ENCODE measurements at places on chromosomes 5 and 9. TPM values are rescaled to one million over a fixed set of nuclear protein-coding genes. Genes with fewer than 3 reads are reported as not detected.

GRCh38 chr5:1000329-1000728 is 8.3 kb upstream of the NKD2 start:
- DNase-seq, result no peak

DNA sequence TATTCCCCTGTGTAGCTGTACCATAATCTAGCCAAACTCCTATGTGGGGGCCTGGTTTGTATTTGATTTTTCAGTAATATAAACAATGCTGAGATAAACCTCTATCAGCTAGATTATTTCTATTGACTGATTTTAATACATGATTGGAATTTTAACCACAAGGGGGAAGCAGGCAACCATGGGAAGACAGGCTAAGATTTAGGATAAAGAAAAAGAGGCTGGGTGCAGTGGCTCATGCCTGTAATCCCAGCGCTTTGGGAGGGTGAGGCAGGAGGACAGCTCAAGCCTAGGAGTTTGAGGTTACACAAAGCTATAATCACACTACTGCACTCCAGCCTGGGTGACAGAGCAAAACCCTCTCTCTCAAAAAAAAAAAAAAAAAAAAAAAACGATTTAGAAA is 18.1 kb upstream of the GPX3 start:
- DNase-seq, result peak; percentile 44

- no peak for DNase-seq
Measured at GRCh38 chr5:171168171-171168570, 140.9 kb upstream of the TLX3 start.

- no peak for DNase-seq
Measured at GRCh38 chr5:179008667-179009066, 13.5 kb upstream of the GRM6 start.

- DNase-seq, result no peak
Measured at GRCh38 chr9:4583001-4583400, 79.1 kb upstream of the PLPP6 start.

DNA sequence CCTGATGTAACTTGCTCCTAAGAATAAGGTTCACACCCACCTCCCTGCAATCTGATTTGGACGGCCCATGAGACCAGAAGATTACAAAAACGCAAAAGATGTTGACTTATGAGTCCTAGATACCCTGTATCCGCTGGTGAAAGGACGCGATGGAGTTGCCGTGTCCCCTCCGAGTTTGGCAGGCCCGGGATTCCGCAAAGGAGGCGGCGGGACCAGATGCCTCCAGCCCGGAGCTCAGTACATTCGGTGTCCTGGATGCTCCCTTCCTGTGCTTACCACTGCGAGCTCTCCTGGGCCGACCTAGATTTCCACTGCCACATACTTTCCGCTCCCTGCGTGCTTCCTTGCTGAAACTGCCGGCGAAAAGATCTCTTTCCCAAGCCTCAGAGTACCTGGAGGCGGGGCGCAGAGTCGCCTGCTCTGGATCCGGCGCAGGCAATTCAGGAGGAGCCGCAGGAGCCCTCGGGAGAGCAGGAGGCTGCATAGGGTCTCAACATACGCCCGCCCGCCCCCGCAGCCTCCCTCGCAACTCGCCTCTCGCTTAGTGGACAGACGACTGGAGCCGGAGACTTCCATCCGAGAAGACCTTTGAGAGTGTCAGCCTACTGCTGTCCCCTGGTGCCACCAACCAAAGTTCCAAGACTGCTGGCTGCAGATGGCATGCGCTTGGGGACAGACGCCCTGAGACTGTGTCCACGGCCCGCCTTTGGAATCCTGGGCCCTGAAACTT is 39.8 kb downstream of the ANXA2R start:
- DNase-seq, result no peak

DNA sequence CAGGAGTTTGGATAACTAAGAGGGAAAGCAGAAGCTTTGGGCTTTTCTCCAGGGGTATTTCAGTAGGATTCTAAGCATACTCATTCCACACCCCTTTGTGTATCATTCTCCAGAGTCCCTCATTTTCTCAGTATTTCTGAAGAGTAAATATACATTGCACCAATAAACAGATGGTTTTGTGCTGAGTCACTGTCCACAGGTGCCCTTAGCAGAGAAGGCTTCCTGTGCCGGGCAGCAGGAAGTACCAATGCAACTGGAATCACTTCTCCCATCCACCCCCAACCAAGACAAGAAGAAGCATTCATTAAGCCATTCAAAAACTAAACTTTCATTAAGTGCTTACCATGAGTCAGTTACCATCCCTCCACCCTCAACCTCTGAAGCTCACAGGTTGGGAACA is 3.6 kb upstream of the CCNJL start:
- peak; percentile 95 for DNase-seq

DNA sequence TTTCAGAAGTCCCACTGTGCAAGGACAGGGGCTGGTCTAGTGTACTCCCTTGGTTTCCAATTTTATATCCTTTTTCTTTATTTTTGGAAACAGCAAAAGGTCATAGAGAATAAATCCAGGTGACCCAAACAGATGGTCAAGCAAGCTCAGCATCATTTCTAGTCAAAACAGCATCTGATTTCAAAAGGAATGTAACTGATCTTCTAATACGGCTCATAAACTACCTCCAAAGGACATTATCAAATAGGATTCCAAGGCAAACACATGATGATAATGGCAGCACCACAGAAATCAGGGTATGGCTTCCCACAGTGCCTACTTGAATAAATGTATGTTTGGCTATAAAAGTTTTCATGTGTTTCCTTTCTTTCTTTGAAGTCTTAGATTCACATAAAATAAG is 57.1 kb downstream of the SUSD1 start:
- DNase-seq, result no peak

GRCh38 chr9:94632737-94633136 is 6.6 kb downstream of the FBP1 start:
- no peak for DNase-seq

DNA sequence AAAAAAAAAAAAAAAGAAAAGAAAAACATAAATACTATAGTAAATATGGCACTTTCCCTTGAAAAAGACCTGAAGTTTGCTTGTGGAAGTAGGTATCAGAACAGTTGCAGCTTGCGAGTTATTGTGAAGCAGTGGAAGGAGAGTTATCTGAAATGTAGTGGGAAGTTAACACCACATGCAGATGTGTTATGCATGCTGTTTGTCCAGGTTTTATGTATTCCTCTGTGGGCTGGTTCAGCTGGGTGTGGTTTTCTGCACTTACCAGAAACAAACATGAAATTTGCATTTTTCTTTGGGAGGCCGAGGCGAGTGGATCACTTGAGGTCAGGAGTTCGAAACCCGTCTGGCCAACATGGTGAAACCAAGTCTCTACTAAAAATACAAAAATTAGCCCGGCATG is 42.1 kb upstream of the CTNNA1 start:
- no peak for DNase-seq

DNA sequence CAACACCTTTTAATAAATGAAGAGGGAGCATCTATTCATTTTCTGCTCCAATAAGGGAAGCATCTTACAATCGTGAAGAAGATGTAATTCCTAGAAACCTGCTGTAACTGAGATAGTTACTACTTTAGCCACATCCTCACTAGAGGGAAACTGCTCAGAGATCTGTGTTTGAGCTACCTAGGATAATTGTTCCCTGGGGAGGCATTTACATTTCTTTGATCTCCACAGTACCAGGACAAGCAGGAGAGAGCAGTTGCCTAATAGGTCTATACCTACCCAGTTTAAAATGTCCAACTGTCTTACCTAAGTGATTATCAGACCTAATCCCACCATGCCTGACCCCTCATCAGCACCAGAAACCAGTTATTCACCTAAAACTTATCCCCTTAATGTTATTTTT is 196.9 kb downstream of the TUSC1 start:
- DNase-seq, result no peak

- DNase-seq, result no peak
Measured at GRCh38 chr5:161406880-161407279, 139.6 kb downstream of the GABRB2 start.

- peak; percentile 35 for DNase-seq
Measured at GRCh38 chr9:28073270-28073669, 500.0 kb upstream of the C9orf72 start.

DNA sequence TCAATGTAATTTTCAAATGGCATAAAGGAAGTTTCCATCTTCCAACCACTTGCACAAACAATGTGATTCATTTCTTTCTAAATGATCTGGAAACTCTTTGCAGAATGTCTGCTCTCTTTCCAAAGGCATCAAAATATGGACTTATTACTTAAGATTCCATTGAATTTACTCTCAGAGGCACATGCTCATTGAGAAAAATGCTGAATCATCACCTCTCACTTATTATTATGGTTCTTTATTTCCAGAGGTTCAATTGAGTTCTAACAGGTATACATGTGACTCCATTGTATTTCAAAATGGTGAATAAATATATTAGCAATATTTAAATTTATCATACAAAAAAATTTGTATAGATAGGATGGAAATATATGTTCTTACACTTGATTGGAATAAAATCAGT is 1140.6 kb downstream of the EFNA5 start:
- no peak for DNase-seq

GRCh38 chr9:127943731-127944144 is 6.1 kb upstream of the DPM2 start:
- DNase-seq, result peak; percentile 64

- no peak for DNase-seq
Measured at GRCh38 chr5:2663489-2663888, 88.0 kb downstream of the IRX2 start.

- peak; percentile 42 for DNase-seq
Measured at GRCh38 chr5:1380011-1380817, 35.3 kb upstream of the CLPTM1L start.

The PRELID2 gene
- total RNA-seq, result 7.6 TPM

The BNC2 gene
- 7.4 TPM for total RNA-seq

The FRMPD1 gene
- total RNA-seq, result not detected

The FBLL1 gene
- not detected for total RNA-seq

The CHMP5 gene
- total RNA-seq, result 86.5 TPM

The CAVIN4 gene
- total RNA-seq, result 0.45 TPM

The ABCA1 gene
- 6.3 TPM for total RNA-seq

The HTR1A gene
- total RNA-seq, result not detected

The ZNF454 gene
- not detected for total RNA-seq

The NAIF1 gene
- 21.2 TPM for total RNA-seq

Data from HT1080 (cell line).